ENCODE measurements at places on chromosomes 7 and 10.

DNA sequence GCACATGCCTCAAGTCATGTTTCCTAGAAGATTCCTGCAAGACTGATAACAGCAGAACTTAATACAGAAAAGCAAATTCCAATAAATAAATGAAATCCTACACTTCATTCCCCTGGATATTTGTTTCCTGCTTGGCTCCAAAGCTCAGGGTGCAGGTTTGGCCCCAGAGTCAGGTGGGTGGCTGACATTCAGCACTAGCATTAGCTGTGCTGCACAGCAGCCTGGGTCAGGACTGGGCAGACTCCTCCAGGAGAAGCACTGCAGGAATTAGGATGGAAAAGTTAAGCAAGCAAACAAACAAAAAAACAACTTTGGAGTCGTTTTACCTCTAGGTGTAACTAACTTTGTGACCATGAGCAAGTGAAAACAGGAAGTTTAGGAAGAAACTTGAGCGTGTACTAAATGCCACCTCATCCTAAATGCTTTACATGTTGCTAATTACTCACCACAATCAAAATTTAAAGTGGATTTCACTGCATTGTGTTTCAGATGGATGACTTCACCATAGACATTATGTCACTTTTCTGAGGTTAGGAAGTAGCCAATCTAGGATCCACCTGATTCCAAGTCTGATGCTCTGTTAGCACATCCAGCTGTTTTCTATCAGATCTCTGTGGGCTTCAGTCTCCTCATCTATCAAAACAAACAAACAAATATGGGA is 239.4 kb downstream of the C7orf25 start:
- DNase-seq: no peak

DNA sequence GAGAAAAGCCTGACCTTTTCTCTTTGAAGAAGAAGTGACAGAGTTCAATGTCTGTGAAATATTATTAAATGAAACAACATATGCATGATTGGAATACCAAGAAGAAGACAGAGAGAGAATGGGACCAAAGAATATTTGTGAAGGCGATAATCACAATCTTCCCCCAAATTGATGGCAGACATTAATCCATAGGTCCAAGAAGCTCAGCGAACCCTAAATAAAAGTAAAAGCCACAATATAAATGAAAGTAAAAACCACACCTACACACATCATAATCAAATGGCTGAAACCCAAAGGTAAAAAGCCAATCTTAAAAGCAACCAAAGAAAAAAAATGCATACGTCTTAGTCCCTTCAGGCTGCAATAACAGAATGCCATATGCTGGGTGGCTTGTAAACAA is 84.0 kb downstream of the ODAD2 start:
- no peak for DNase-seq

DNA sequence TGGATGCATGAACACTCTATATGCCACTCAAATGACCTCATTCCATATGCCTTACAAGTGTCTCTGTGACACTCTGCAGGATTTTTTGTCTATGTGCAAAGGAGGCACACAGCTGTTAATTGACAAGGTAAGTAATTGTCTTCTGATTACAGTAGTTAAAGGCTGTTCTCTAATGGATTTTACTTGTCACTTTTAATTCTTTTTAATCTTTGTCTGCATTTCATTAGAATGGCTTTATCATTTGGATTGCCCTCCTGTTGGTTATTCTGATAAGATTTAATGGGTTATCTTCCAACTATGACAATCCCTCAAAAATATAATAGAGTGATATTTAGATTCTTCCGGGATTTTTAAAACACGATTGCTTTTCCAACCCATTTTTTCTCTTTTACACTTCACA is 290.0 kb upstream of the TEX47 start:
- no peak for DNase-seq

DNA sequence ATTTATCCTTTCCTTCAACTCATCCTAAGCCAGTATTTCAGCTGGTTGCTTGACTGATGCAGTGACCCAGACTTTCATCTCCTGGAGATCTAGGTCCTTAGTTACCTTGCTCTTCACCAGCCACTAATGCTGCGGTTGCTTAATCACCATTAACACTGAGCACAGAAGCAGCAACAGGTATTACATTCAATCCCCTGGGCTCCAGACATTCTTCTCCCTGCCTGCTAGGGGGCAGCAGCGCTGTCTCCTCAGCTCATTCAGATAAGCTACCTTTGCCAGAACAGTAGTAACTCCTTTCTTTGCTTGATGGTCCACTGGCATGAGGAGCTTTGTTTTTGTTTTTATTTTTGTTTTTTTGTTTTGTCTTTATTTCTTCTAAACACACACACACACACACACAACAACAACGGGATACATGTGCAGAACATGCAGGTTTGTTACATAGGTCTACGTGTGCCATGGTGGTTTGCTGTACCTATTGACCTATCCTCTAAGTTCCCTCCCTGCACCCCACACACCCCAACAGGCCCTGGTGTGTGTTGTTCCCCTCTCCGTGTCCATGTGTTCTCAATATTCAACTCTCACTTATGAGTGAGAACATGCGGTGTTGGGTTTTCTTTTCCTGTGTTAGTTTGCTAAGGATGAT is 1043.2 kb upstream of the C7orf33 start:
- DNase-seq: no peak

GRCh38 chr10:98950106-98950505 is 285.5 kb downstream of the HPSE2 start:
- no peak for DNase-seq

- no peak for DNase-seq
These were observed 22.1 kb downstream of the NRAP start for GRCh38 chr10:113641702-113642101.

DNA sequence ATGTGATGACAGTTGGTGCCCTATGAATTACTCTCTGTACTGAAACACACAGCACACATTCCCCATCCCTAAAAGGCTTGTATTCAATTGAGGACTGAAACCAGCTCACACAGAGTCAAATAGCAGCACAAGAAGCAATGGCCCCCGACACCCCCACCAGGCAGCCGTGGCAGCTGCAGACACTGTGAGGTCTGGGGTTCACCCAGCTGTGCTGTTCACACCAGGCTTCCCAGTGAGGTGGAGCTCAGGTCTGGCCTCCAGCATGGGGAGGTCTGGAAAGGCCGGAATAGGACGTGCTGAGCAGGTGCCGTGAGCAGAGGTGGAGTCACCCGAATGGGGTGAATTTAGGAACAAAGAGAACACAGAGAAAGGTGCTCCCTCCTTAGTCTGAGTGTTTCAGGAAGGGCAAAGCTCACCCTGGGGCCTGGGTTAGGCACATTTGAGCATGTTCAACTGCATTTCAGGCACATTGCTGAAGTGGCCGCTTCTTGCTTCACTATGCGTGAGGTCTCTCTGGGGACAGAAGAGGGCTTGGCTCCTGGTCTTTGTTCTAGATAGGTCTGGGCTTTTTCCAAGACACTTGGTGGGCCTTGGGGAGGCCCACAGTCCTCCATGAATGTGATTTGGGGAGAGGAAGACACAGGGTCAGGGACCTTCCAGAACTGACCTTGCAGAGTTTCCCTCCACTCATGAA is 41.1 kb downstream of the C10orf120 start:
- no peak for DNase-seq

- DNase-seq: no peak
These were observed 38.1 kb upstream of the PPP1R17 start for GRCh38 chr7:31648880-31649279.

- DNase-seq: no peak
These were observed 27.5 kb downstream of the VWA2 start for GRCh38 chr10:114266521-114266920.

DNA sequence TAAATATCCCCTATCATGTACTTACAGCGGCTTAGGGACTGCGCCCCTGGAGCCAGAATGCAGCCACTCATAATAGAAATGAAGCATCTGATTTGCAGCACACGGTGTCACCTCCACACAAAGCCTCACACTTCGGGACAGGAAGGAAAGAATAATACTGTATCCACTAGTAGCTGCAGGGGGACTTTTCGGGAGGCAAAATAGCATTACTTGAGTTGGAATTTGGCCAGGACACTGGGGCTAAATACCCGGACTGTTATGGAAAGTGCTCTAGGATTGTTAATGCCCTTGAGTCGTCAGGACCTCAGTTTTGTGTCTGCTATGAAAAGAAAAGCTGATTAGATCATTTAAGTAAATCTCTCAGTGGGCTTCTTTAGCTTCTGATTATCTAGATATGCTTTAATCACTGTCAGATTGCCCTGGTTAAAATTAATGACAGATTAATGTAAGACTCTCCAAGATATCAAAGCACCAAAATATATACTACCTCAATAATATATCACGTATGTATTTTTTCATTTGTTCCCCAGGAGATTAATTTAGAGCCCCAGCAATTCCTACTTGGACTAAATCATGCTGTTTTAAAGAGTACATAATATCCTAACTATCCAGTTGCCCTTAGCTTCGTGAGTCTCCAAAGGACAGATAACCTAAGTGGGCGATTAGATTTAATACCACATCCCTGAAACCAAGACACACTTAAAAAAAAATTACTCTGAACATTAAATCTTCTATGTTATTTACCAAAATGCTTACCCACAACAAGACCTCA is 173.0 kb upstream of the NEBL start:
- no peak for DNase-seq

DNA sequence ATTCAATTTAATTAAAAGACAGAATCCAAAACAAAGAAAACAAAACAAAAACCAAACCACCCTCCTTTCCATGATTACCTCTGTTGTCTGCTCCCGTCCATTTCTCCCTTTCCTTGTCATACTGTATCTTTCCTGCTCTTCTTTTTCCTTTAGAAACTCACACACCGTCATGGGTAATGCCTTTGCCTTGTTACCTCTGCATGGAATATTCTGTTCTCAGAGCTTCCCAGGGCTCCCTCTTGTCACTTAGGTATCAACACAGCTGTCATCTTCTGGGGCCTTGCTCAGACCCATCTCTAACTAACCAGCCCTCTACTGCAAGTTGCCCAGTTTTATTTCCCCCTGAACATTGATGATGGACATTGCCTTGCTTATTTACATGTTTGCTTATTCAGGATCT is 30.2 kb upstream of the GIMAP8 start:
- no peak for DNase-seq
